T-helper 22 cell (primary cell): ENCODE measurements at places on chromosomes 5 and 9.

- DNase-seq, result no peak
These were observed 51.1 kb downstream of the FNIP1 start for GRCh38 chr5:131745703-131746102.

GRCh38 chr9:107224252-107224651 is 58.8 kb upstream of the RAD23B start:
- no peak for DNase-seq

DNA sequence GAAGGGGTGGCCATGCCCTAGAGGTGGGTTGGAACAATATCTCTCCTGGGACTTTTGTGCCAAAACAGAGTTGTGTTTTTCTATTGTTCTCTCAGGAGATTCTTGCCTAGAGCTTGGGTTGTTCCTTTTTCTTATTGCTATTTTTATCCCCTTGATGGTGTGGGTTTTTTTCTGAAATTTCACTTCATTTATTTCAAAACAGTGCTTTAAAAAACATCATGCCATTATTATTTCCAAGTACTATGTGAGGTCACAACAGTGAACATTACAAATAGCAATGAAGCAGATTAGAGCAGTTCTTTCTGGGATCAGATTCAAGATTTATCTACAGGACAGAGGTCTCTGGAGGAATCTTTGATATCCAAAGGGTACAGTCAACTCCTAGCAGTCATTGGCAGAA is 76.6 kb downstream of the ACTBL2 start:
- no peak for DNase-seq

GRCh38 chr9:36559036-36559695 is 13.5 kb upstream of the MELK start:
- DNase-seq, result no peak

- no peak for DNase-seq
These were observed 403.7 kb downstream of the LRRC70 start for GRCh38 chr5:62982348-62982747.

DNA sequence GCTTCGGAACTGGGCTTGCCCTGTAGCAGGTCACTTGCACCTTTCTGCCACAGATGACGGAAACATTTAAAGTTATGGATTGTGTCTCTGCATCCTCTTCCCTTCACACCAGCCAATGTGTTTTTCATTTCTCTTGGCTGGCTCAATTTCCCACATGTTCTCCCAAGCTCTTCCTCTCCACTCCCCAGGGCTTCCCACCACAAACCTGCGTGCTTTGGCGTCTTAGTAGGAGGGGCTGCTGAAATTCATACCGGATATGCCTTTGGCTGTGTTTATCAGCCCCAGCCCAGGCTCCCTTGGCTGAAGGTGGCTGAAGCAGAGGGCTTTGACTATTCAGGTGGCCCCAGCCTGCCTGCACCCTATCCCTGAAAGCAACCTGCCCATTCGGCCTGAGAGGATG is 32.1 kb downstream of the ADRB2 start:
- DNase-seq, result no peak

- no peak for DNase-seq
These were observed 642.4 kb upstream of the C9orf72 start for GRCh38 chr9:28215536-28216299.

DNA sequence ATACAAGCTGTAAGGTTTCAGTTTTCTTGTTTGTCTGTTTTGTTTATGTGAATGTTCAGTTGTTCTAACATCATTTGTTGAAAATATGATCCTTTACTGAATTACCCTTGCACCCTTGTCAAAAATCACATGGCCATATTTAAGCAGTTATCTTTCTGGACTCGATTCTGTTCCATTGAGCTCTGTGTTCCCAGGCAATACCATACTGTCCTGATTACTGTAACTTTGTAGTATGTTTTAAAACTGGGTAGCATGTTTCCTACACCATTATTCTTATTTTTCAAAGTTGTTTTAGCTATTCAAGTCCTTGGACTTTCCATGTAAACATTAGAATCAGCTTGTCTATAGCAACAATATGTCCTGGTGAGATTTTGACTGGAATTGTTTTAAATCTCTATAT is 66.7 kb upstream of the PRSS3 start:
- no peak for DNase-seq

GRCh38 chr9:130235558-130236435 is 29.8 kb upstream of the HMCN2 start:
- DNase-seq, result peak; percentile 34

DNA sequence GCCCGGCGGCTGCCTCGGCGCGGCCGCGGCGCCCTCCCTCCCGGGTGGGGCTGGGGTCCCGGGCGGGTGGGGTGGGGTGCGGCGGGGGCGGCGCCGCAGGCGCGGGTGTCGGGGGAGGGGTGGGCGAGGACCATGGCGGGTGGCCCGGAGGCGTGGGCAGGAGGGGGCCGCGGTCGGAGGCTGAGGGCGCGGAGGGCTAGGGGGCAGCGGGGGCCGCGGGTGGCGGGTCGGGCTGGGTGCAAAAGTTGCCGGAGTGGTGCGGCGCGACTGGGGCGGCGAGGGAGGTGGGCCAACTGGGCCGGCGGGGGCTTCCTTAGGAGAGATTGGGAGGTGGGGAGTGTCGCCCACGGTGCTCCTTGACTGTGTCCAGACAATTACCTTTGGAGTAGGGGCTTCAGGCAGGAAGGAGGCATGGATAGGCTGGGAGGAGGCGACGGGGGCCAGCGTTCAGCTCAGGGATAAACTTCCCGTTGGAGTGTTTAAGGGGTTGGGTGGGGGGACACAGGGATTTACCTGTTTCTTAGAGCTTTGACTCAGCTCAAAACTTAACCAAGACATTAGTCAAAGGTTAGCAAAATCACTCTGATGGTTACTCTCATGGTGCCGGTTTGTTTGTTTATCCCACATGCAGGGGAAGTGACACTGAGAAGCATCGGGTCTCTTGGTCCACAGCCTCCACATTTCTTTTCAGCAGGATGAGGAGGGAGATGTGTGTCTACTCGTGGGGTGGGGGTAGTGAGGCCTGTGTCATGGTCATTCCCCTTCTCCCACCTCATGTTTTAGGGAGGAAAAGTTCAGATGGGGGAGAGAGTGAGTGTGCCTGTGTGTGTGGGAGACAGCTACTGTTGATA is 859 bp downstream of the CSNK1G3 start:
- DNase-seq, result peak; percentile 13

GRCh38 chr9:127503379-127503921 is 52.1 kb downstream of the LRSAM1 start:
- no peak for DNase-seq

DNA sequence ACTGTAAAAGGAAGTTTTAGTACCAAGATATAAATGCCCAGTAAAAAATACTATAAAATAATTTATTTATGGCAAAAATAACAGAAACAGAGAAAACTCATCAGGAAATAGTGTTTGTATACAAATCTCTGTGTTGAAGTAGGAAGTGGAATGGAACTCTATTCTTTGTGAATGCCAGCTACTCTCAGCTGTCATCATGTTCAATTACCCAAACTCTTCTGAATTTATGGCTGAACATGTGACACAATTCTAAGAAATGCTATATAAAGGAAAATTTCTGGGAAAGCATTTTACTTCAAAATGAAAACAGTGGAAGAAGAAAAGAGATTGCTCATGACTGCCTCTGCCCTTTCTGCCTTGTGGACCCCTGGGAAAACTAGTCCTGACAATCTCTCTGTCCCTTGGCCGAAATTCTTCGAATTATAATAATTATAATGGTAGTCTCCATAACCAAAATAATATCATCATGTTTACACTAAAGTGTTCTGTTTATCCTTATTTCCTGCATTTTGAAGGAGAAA is 522.3 kb upstream of the ST8SIA4 start:
- no peak for DNase-seq

- DNase-seq, result no peak
These were observed 78.4 kb downstream of the RXRA start for GRCh38 chr9:134404376-134405358.

GRCh38 chr5:1525624-1526189 is 1.9 kb upstream of the LPCAT1 start:
- DNase-seq, result no peak

DNA sequence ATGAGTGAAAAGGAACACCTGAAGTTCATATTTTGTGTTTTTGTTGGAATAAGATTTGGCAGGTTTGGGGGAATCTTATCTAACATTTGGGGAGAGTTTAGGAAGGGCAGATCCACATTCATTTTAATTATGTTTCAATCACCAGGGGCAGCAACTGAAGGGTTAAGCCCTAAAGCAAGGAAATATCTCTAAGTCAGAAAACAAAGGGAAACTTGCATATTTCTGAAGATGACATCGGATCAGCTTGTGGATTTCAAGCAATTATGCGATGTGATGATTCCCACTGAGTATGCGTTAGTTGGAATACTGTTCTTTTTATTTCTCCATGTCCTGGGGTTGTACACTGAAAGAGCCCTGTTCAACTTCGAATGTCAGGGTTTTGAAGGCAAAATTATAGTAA is 59.8 kb upstream of the NFIB start:
- DNase-seq, result no peak

GRCh38 chr5:172371684-172372083 is 82.6 kb downstream of the SH3PXD2B start:
- no peak for DNase-seq

DNA sequence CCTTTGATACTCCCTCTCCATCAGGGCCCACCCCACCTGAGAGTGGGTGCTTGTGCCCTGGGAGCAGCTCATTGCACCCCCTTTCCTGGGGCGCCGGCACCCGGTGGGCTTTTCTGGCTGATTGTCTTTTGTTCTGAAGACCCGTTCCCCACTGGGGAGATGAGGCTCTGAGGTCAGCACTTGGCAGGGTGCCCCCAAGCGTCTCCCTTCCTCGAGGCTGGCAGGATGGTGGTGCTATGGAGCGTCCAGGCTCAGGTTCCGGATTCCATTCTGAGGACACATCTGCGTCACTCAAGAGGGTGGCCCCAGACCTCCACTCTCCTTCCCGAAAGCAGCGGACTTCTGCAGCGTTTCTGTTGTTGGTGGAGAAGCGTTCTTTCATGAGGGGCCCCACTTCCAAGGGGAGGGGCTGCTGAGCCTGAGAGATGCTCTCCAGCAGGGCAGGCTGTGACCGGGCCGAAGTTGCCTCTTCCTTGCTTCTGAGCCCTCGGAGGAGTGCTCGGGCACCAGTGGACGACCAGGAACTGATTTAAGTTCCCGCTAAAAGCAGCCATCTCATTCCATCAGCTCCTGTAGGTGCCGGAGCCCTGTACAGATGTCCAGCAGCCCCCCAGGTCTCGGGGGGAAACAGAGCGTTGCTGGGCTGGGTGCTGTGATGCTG is 42.2 kb downstream of the COL5A1 start:
- no peak for DNase-seq

GRCh38 chr5:72601861-72602260 is 94.7 kb upstream of the ZNF366 start:
- no peak for DNase-seq

DNA sequence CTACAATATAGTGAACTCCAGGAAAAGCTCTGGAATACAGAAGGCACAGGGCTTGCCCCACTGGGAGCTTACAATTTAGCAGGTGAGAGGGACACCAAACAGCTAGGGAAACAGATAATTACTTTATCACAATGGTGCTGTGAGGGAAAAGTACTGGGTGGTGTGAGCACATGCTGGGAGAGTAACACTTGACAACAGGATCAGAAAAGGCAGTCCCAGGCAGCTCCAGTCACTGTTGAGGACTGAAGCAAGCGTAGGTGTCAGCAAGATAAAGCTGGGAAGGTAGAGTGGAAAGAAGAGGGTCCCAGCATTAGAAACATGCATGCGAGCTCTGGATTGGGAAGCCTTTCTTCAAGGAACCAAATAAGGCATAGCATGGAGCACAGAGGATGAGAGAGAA is 296.0 kb downstream of the ATPSCKMT start:
- DNase-seq, result no peak

DNA sequence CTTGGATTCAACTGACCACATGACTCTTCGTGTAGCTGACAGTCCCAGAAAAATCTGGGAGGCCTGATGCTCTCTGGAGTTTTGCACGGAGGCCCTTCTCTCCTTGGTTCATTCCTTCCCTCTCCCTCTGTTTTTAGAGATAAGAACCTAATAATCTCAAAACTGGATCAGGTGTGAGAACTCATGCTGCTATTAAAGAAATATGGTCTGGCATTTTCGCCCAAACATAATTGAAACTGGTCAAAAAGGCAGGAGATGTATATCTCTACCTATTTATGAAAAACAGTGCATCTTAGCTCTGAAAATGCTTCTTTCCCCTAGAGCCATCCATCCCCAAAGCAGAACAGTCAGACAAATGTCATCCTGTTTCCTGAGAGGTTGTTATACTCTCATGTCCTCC is 397.5 kb downstream of the PRELID2 start:
- no peak for DNase-seq

DNA sequence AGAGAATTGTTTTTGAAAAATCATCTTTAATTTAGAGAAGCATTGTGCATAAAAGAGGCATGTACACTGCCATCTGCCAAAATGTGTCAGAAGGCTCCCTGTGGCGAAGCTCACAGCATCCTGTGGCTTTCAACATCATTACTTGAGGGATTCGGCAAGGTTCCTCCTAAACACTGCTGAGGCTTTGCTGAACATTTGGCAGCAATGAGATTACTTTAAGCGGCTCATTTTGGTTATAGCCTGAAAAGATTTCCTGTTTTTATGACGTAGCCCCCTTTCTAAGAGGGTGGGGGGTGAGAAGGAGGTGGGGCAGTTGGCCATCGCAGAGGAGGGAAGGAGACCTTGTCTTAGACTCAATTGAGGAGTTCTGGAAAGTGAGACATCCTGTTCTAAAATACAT is 469.4 kb downstream of the RASEF start:
- no peak for DNase-seq

- no peak for DNase-seq
These were observed 89.8 kb downstream of the PSAT1 start for GRCh38 chr9:78386773-78387172.

DNA sequence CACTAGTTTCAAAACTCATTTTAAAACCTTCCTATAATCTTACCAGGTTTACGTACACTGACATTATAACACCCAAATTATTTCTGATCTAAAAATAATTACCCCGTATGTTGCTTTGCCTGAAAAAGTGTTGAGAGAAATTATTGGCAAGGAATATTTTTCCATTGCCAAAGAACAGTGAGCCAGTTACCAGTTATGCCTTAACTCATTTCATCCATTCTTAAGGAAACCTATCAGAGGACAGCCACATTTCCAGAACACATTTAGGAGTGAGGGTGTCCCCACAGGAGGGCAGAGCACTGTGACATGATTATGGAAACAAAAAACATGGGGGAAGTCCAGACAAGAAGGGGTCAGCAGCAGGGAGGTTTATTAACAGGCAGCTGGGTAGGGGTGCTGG is 52.2 kb downstream of the GABBR2 start:
- no peak for DNase-seq

DNA sequence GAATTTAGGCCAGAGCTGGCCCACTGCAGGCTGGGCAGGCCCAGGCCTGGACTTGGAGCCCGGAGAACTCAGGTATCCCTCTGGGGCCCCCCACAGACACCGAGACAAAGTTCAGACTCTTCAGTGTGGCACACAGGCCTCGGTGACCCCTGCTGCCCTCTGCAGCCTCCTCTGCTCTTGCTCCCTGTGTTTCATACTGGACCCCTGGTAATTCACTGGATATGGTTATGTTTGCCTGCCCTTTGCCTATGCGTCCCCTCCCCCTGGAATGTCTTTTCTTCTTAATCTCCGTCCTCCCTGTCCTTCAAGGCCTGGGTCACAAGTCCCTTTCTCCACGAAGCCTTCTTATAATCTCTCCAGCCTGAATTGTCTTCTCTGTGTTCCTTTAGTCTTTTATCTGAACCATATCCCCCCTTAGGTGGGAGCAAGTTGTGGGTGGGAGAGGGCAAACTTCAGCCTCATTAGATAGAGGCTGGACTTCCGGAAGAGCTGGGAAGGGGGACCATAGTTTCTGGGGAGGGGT is 30.1 kb downstream of the GSN start:
- no peak for DNase-seq

GRCh38 chr9:83537331-83538171 is 650 bp downstream of the FRMD3 start:
- no peak for DNase-seq
